Activated CD8-positive, alpha-beta memory T cell treated with anti-CD3 and anti-CD28 coated beads for 1 hour (primary cell): ENCODE measurements at places on chromosomes 3 and 15.

DNA sequence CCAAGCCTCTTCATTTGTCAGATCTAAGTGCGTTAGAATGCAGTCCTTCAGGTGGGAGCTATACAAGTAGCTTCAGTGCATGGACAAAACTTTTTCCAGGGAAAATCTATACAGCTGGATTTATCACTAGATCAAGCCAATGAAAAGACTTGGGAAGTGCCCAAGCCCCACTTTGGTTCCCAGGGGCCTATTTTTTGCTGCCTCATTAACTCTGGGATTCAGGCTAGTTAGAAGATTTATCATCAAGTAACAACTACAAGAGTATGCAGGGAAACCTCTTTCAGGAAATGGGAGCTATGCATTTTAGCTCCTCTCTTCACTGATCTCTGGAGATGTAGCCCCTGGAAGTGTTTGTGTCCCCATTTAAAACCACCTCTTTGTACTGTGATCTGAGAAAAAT is 908.8 kb downstream of the SQOR start:
- no peak for DNase-seq

- DNase-seq, result no peak
Observed at GRCh38 chr3:196454935-196455334, 22.7 kb upstream of the UBXN7 start.

DNA sequence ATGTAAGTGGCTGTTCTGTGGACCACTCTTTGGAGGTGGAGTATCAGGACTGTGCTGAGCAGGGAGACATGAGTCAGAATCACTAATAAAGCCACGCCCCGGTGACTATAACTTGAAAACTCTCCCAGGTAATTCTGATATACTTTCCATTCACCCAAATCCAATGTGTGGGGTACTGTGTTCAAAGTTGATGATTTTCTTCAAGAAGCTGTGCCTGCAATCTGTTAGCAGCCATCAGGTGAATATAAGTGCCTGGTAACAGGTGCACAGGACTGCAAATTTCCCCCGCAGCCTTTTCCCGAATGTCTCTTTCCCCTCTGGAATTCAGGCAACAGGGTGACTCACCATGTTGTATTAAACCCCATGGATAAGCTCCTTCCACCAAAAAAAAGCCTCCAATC is 17.0 kb downstream of the MAGI1 start:
- DNase-seq, result no peak

- no peak for DNase-seq
Observed at GRCh38 chr3:150740733-150741496, 22.1 kb downstream of the SIAH2 start.

DNA sequence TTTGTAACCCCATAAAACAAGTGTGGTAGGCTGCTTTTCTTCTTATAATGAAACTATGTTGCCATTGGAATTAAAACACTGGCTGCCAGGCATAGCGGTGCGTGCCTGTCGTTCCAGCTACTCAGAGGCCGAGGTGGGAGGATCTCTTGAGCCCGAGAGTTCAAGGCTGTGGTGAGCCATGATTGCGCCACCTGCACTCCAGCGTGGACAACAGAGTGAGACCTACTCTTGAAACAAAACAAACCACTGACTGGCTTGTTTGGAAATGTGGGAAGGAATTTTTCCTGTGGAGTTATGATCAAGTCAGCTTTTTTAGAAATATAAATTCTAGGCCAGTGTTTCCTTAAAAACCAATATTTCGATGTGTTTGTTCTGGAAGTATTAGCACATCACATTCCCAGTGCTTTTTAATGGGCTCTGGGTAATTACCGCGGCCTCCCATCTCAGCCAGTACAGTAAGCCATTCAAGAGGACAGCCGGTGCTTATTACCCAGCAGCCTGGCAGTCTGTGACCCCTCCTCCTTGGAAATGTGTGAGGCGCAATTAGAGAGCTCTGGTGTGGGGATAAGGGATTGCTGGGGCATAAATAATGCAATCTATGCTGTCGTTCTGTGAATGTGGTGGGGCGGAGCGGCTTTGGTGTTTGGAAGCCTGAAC is 58.3 kb upstream of the TRAK1 start:
- no peak for DNase-seq

DNA sequence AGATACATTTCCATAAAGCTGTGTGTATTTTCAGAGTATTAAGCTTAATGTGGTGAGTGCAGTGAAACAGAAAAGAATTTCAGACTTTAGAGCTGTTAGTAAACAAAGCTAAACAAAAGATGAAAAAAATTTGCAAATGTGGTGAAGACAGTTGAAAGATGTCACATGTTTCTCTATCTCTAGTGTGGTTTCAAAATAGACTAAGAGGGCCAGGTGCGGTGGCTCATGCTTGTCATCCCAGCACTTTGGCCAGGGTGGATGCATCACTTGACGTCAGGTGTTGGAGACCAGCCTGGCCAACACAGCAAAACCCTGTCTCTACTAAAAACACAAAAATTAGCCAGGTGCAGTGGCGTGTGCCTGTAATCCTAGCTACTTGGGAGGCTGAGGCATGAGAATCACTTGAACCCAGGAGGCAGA is 466.0 kb upstream of the NR2F2 start:
- no peak for DNase-seq

DNA sequence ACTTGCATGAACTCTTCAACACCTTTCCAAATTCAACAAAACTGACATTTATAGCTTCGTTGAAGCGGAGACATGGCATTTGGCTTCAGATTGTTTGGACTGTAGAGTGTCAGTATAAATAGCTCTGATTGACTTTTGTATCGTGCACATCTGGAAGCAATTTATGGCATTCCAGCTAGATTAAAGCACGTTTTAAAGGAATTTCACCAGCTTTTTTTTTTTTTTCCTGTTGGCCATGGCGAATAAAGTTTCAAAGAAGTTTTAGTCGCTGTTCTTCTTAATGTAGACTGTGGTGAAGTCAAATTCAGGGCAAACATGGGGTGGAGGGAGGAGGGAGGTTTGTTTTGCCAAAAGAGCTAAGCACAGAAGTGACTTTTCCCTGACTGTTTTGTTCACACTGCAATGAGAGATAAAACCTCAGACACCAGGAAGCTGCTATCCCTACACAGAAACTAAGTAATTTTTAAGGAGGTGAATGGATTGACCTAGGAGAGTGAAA is 391.0 kb upstream of the RARB start:
- DNase-seq, result no peak

- DNase-seq, result no peak
Observed at GRCh38 chr15:100734586-100734985, 132.2 kb downstream of the ASB7 start.

DNA sequence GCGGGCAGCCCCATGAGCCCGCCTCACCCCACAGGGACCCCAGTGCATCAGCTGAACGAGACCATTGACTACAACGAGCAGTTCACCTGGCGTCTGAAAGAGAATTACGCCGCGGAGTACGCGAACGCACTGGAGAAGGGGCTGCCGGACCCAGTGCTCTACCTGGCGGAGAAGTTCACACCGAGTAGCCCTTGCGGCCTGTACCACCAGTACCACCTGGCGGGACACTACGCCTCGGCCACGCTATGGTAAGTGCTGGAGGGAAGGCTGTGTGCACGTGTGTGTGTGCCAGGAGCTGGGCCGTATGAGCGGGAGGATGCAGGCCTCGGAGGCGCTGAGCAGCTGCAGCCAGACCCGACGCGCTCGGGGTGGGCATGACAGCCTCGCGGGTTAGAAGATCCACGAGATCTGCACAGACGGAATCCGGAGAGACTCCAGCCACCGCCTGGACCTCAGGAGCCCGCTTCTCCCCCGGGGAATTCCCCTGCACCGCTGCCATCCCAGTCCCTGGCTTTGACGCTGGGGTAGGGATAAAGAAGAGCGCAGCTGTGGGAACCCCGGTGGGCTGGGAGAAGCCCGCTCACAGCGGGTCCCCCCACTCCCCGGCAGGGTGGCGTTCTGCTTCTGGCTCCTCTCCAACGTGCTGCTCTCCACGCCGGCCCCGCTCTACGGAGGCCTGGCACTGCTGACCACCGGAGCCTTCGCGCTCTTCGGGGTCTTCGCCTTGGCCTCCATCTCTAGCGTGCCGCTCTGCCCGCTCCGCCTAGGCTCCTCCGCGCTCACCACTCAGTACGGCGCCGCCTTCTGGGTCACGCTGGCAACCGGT is 2.6 kb downstream of the DUOXA2 start:
- DNase-seq, result no peak

- DNase-seq, result no peak
Observed at GRCh38 chr15:80977627-80978036, 12.0 kb downstream of the MESD start.

- DNase-seq, result no peak
Observed at GRCh38 chr3:6062261-6063187, 798.4 kb upstream of the GRM7 start.

DNA sequence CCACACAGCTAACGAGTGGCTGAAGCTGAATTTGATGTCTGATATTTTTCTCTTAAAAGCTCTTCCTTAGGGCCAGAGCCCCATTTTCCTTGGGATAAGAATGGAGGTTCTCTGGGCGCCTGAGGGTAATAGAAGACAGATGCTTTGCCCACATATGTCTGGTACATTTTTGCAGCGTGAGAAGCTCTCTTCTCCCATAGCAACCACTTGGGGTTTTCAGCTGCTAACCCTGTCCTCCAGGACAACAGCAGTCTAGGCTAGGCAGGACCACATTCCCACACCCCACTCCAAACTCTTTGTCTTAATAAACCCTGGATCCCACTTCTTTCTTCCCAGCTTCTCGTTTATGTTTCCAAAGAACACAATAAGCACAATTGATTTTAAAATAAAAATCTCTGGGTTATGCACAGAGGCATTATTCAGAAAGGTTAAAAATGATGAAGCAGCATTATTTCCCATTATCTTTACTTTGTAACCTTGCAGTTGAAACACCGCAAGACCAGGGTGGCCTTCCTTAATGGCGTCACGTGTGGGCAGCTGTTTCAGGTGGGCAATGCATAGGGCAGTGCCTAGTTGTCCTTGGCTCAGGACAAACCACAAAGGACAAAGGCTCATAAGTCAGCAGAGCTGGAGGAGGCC is 56.5 kb upstream of the NTRK3 start:
- no peak for DNase-seq

DNA sequence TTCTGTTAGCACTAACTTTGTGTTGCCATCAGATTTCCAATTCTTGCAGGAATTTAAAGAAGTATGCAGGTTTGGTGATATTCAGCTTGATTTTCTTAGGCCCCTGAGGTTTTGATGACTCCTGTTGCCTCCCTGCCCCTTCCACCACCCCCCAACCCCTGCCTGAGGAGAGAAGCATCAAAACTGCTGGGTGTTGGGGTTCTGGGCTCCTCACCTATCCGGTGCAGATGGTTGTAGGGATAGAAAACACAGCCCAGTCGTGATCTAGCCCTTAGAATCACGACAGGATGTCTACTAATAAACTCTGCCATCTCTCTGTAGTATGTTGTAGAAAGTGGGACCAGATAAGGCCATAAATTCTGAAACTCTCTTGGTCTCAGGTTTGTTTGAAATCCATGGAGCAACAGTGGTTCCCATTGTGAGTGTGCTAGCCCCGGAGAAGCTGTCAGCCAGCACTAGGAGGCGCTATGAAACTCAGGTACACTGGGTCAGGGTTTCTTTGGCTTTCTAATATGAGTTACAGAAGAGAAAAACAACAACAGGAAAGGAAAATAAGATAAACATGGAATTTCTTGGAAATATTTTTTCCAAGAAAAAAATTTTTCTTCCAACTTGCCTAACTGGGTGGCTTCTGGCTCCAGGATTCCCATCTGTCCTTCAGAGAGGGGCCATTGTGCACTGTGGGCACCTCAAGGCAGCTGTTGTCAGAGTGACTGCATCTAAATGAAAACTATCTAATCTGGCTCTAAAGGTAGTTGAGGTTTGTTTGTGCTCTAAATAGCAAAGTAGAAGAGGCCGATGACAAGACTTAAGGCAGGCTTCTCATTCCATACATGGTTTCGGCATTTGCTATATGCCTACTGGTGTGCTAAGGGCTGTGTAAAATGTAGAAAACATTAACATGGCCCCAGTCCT is 8.7 kb downstream of the SRP14 start:
- no peak for DNase-seq

GRCh38 chr3:194080913-194081800 is 54.8 kb upstream of the HES1 start:
- DNase-seq, result no peak

DNA sequence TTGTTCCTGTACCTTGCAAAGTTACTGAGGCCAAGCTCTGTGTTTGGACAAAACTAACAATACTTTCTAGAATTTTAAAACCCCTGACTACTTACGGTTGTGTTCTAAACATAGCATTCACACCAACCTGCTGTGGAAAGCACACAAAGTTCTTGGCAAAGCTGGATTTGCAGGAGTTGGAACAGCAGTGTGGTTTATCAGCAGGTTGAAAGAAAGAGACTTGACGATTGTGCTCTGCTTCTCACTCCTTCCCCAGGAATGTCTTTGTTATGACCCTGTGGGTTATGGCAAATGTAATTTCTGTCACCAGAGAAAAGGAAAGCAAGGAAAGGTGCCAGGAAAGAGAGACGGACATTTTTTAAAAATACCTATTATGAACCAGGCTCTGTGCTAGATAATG is 165.5 kb upstream of the TGFBR2 start:
- DNase-seq, result no peak

DNA sequence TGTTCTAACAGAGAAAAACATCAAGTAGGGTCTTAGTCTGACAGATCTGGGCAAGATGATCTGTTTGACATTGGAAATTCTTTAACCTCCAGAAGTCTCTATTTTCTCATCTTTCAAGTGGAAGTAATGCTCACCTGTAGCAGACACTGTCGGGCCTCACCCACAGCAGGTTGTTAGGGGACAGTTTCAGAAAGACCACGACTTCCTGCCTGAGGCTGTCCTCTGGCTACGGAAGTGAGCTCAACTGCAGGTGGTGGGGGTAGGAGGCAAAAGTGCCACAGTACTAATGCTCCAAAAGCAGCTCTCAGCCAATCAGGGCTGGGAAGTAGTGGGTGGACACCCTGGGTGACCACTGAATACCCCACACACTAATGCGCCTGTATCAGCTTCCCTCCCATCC is 111.4 kb upstream of the TOPAZ1 start:
- no peak for DNase-seq

DNA sequence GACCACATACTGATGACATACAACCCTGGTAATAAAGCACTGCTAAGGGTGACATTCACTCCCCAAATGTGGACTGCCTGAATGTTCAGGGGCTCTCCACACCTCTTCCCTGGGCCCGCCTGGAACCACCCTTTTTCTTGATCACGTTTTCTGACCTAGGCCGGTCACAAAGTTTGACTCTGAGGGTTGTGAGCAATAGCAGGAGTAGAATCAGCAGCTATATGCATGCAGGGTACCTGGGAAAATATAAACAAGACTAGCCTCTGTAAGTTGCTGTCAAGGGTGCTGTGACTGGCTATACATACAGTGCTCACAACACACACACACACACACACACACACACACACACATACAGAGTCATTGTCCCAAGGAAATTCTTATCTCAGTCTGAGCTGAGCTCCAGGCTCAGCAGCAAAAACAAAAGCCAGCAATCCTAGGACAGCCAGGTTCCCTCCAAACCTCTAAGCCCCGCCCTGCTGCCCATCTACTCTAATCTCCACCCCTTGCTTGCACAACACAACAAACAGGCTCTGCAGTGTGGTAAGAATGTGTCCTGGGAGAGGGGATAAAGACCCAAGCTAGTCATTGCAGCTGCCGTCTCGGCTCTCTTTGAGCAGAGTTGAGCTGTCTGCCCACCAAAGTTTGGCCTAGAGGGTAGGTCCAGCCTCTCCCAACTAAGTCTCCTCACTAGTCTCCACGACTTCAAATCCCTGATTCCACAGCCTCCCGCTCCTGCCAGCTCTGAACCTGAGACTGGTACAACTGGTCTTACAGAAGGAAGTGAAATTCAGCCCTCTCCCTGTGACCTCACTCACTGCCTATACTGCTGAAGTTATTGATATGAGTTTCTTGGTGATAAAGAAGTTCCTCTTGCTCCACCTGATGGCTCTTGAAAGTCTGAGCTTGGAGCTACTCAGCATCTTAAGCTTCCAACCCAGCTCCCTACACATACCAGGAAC is 2.2 kb downstream of the BMF start:
- no peak for DNase-seq

GRCh38 chr3:12856626-12857025 is 15.3 kb upstream of the RPL32 start:
- DNase-seq, result no peak
